ENCODE measurements at places on chromosomes 3 and 15.
A peak's percentile ranks its signal among the peaks of the same experiment; 100 is the strongest.

GRCh38 chr3:159913712-159914414 lies 74.8 kb upstream of the IL12A start:
- DNase-seq: no peak

DNA sequence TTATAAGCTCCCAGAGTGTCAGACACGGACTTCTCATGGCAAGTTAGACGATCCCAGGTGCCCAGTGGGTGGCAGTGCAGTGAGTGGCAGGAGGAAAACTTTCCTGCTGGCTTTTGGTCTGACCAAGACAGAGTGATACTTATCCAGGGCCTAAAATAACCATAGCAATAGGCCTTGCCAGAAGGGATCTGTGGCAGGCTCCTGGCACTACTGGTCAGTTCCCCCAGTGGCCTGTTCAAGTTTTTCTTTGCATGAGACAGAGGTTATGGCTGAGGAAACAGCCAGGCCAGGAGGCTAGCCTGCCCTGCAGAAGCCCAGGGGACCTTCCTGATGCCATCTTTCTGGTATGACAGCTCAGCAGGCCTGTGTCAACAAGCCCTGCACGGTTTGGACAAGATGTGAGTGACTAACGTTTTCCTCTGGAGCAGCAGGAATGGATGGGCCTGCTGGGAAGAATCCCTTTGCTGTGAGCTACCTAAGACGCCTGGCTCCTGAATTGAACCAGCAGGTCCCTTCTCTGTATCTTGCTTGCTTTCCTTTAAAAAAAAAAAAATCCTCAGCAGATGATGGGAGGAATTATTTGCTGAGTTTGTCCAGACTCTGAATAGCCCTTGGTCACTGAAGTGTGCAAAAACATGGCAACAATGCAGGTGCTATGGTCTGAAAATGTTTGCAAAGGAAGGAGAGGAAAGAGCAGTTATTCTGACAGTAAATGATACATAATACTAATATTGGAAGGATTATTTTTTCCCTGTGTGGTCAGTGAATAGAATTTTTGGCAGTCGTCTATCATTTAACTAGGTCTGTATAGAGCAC lies 18.0 kb downstream of the SCG5 start:
- no peak for DNase-seq

DNA sequence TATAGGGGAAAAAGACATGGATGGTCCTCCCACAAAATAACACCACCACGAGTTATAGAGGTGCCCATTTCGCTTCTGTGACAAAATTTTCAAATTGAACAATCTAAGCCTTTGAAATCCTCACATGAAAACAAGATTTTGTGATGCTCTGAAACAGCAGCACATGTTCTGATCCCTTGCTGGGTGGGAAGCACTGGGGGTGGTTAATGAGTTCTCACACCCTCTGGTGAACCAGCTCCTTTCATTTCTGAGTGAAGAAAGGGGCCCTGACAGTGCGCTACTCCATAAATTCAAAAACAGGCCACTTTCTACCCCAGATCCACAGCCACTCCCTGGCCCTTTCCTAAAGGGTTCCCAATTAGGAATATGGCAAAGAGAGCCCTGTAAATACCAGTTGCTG lies 129.3 kb downstream of the TNIK start:
- DNase-seq: no peak

DNA sequence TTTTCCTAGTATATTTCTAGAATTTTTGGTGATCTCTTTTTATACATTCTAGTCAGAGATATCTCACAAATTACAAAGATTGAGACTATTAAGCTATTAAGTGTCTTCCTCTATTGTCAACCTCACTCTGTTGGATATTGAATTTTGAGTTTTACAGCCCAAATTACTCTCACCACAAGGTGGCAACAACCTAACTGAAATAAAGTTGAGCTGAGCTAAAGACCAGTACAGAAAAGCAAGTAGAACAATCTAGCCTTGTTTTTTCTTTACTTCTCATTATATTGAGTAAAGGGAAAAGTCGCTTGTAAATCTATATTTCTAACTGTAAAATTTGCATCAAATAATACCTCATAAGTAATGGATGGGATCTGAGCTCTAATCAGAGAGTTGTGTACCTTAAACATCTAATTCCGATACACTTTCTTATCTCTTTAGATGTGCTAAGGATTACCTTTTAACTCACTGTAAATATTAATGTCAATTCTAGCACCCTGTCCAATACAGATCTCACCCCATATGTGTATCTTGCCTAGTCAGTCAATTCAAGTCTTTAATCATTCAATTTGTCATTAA lies 13.6 kb upstream of the COMMD2 start:
- peak; percentile 68 for DNase-seq

DNA sequence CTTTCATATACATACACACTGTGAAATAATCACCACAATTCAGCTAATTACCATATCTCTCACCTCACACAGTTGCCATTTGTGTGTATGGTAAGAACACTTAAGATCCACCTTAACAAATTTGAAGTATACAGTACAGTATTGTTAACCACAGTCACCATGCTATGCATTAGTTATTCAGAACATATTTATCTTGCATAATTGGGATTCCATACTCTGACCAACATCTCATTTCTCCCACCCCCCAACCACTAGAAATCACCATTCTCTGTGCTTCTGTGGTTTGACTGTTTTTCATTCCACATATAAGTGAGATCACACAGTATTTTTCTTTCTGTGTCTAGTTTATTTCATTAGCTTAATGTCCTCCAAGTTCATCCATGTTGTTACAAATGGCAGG lies 247.7 kb upstream of the CTNNB1 start:
- DNase-seq: peak; percentile 56

DNA sequence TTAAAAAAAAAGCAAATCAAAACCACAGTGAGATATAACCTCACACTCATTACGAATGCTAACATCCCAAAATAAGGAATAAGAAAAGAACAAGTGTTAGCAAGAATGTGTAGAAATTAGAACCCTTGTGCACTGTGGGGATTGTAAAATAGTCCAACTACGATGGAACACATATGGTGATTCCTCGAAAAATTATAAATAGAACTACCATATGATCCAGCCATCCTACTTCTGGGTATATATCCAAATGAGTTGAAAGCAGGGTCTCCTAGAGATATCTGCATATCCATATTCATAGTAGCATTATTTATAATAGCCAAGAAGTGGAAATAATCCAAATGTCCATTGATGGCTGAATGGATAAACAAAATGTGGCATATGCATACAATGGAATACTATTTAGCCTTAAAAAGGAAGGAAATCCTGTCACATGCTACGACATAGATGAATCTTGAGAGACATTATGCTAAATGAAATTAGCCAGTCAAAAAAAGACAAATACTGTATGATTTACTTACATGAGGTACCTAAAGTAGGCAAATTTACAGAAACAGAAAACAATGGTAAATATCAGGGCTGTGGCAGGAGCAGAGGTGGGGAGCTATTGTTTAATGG lies 55.6 kb downstream of the UACA start:
- no peak for DNase-seq

GRCh38 chr3:129365296-129366136 lies 62.9 kb downstream of the EFCAB12 start:
- DNase-seq: no peak

DNA sequence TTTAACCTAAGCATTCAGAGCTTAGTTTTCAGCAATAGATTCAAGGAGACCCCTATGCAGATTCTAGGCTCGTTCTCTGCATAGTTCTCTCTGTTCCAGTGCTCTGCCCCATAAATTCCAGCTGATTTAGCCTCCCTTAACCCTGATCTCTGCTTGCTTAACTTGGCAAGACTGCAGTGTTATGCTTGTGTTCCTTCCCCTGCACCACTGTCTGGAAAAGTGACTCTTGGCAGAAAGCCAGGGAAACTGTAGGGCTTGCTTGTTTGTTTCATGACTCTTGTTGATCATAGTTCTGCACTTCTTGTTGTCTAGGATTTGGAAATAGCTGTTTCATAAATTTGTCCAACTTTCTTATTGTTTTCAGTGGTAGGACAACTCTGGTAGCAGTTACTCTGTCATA lies 40.1 kb downstream of the ANAPC13 start:
- peak; percentile 94 for DNase-seq

DNA sequence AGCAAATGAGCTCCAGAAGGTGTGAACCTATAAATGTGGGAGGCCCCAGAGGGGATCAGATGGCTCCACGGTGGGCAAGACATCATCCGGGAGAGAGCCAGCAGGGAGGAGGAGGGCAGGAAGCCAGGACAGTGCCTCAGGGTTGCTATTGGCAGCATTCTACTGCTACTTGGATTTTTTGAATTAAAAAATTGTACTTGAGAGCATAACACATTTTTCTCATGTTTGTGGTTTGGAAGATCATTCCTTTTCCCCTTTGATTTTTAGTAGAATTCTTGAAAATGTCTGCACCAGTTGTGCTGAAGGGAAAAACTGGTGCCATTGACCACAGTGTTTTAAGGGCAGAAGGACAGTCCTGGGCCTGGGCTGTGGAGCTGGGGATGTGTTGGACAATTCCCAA lies 59.2 kb downstream of the LYZL4 start:
- DNase-seq: peak; percentile 8

DNA sequence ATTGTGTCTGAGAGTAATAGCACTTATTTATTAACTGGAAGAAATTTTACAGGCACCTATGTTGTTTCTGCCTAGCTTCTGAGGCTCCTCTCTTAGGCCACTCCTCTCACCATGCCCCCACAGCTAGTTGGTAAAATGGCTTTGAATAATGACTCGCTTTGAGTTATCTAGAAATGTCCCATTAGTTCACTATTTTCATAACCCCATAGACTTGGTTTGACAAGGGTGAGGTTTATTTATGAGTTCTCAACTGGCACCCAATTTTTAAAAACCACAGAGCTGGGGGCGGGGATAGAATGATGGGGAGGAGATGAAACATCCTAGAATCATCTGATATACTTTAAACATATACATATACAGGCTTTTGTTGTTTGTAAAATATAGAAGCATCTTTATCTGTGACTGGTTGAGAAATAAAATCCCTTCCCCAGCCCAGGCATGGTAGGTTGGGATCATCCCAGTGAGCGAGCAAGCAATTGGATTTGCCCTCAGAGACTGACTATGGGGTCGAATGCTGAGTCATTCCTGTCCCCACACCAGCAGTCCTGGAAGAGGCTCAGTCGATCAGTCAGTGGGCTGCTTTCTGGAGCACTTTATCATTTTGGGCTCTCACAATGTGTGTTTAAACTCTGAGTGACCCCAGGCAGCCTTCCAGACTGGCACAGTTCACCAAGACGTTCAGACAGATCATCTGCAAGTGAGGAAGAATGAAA lies 60.2 kb upstream of the TSEN2 start:
- DNase-seq: peak; percentile 54

Data from fibroblast of pulmonary artery (primary cell).